Ovary (tissue), 10 donors: ENCODE measurements at places on chromosomes 3 and 15. TPM values are rescaled to one million over a fixed set of nuclear protein-coding genes. Genes with fewer than 3 reads are reported as not detected.
A peak's percentile ranks its signal among the peaks of the same experiment; 100 is the strongest.

ATP13A4 gene
- 17.5 TPM for total RNA-seq

ATOSA gene
- total RNA-seq = 21.3 TPM

P2RY13 gene
- total RNA-seq = 0.61 TPM

RASGRP1 gene
- total RNA-seq = 15.5 TPM

NPAP1 gene
- total RNA-seq = 0.69 TPM

CCDC80 gene
- total RNA-seq = 13.2 TPM

ITPKA gene
- total RNA-seq = 0.78 TPM

SEMA3F gene
- total RNA-seq = 4.1 TPM

DNA sequence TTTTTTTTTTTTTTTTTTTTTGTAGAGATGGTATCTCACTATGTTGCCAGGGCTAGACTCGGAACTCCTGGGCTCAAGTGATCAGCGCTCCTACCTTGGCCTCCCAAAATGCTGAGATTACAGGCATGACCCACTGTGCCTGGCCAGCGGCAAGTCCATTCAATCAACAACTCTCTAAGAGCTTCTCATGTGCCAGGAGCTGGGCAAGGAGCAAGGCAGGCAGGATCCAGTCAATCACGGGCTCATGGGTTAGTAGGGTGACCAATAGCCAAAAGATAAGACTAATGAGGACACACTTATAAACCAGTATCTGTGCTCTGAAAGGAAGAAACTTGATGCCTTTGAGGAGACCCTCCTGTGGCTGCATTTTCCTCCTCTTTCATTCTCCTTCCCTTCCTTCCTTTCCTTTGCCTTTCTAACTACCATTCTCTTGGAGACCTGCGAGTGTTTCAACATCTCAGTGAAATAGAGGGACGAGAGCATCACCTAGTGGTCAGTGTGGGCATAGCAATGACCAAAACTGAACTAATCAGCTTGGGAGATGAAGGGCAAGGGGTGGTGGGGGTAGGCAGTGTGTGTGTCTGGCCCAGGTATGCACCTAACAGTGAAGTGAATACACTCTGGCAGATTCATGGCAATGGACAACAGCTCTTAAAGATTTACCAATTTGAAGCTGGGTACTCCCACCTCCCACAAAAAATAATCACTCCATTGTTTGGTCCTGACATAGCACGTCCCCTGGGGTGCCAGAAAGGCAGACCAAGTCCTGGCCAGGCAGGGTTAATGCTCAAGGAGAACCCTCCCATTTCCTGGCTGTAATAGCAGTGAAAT lies 6.3 kb downstream of the RPP25 start:
- H3K27ac ChIP-seq = no peak overlapping the region
- H3K27me3 ChIP-seq = no peaks in the 10 kb centered on the region
- peak; percentile 60 for DNase-seq

- no peak overlapping the region for H3K4me3 ChIP-seq
- H3K36me3 ChIP-seq = no peaks in the 10 kb centered on the region
- H3K27ac ChIP-seq = no peak overlapping the region
- no peaks in the 10 kb centered on the region for H3K4me1 ChIP-seq
- DNase-seq = no peak
Measured at GRCh38 chr15:87322265-87322664, 934.3 kb downstream of the NTRK3 start.

GRCh38 chr3:186964071-186964470 lies 33.7 kb downstream of the ST6GAL1 start:
- DNase-seq = no peak
- no peaks in the 10 kb centered on the region for H3K27me3 ChIP-seq
- H3K27ac ChIP-seq = no peak overlapping the region
- H3K4me3 ChIP-seq = no peak overlapping the region

DNA sequence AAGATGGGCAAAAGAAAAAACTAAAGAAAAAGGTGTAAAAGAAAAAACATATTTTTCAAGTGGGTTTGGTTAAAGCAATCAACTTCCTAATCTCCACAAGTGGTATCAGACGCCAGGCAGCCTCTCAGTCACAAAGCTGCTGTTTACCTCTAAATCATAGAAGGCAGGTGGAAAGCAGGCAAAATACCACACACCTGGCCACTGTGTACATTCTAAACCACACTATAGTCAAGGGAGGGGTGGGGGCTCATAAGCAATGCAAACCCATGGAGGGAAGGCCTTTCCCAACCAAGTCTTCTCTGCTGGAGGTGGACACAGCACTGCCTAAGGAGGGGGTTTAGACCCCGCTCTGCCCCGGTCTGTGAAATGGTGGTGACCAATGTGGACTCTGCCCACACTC lies 50.4 kb downstream of the MCF2L2 start:
- H3K4me3 ChIP-seq = no peak overlapping the region
- H3K4me1 ChIP-seq = no peaks in the 10 kb centered on the region
- H3K27ac ChIP-seq = no peak overlapping the region
- DNase-seq = no peak
- H3K36me3 ChIP-seq = no peaks in the 10 kb centered on the region
- H3K27me3 ChIP-seq = no peaks in the 10 kb centered on the region

GRCh38 chr3:171811295-171811912 lies 1.1 kb upstream of the PLD1 start:
- no peak overlapping the region for H3K27ac ChIP-seq
- H3K4me3 ChIP-seq = no peak overlapping the region
- no peaks in the 10 kb centered on the region for H3K27me3 ChIP-seq
- H3K4me1 ChIP-seq = peaks cover 12% of the 10 kb centered on the region
- no peaks in the 10 kb centered on the region for H3K36me3 ChIP-seq
- no peak for DNase-seq

DNA sequence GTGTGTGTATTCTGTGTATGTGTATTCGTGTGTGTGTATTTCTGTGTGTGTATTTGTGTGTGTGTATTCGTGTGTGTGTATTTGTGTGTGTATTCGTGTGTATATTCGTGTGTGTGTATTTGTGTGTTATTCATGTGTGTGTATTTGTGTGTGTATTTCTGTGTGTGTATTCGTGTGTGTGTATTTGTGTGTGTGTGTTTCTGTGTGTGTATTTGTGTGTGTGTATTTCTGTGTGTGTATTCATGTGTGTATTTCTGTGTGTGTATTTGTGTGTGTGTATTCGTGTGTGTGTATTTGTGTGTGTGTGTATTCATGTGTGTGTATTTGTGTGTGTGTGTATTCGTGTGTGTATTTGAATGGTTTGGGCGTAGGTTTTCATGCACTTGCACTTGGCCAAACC lies 405.4 kb downstream of the SOX2 start:
- no peaks in the 10 kb centered on the region for H3K27me3 ChIP-seq
- H3K27ac ChIP-seq = no peak overlapping the region
- H3K4me3 ChIP-seq = no peak overlapping the region

GRCh38 chr3:151837057-151837456 lies 23.1 kb downstream of the AADAC start:
- no peak overlapping the region for H3K27ac ChIP-seq
- H3K4me1 ChIP-seq = no peaks in the 10 kb centered on the region
- H3K27me3 ChIP-seq = no peaks in the 10 kb centered on the region
- no peak overlapping the region for H3K4me3 ChIP-seq

DNA sequence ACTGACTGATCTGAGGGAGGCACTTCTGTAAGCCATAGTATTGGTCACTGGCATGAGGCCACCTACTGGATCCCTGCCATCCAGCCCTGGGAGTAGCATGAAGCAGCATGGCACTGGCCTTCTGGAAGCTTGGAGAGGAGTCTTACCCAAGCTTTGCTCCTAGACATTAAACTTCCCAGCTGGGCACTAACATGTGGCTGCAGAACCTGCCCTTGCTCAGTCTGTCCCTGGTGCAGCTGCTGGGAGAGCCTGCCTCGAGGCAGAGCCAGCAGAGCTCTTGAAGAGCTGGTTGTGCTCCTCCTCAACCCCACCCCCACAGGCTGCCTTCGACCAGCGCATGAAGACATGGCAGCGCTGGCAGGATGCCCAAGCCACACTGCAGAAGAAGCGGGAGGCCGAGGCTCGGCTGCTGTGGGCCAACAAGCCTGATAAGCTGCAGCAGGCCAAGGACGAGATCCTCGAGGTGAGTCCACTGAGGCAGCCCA lies 17.1 kb upstream of the SNX22 start:
- no peaks in the 10 kb centered on the region for H3K27me3 ChIP-seq
- H3K27ac ChIP-seq = peak overlapping the region; percentile 3
- H3K4me3 ChIP-seq = no peak overlapping the region
- H3K36me3 ChIP-seq = no peaks in the 10 kb centered on the region
- DNase-seq = peak; percentile 47
- H3K4me1 ChIP-seq = peaks cover 4% of the 10 kb centered on the region

DNA sequence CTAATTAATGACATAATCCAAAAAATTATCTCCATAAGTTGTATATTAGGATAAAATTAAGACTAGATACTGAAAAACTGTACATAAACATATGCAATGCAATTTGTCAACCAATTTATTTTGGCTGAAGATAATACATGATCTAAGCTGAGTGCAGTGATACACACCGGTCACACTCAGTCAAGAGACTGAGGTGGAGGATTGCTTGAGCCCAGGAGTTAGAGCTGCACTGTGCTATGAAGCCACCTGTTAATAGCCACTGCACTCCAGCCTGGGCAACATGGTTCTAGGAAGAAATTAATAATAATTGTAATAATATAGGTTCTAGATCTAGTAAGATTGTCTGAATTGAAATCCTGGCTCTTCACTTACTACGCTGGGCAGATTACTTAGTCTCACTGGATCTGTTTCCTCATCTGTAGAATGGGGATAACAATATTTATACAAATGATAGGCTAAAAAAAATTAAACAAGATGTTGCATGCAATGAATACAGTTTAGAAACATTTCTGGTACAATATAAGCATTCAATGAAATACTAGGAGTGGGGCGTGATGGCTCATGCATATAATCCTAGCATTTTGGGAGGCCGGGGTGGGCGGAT lies 15.8 kb downstream of the SLC4A7 start:
- H3K27me3 ChIP-seq = no peaks in the 10 kb centered on the region
- H3K36me3 ChIP-seq = no peaks in the 10 kb centered on the region
- no peaks in the 10 kb centered on the region for H3K4me1 ChIP-seq
- no peak for DNase-seq
- H3K4me3 ChIP-seq = no peak overlapping the region
- H3K27ac ChIP-seq = no peak overlapping the region

- H3K27ac ChIP-seq = no peak overlapping the region
- no peaks in the 10 kb centered on the region for H3K36me3 ChIP-seq
- H3K27me3 ChIP-seq = no peaks in the 10 kb centered on the region
Measured at GRCh38 chr3:24351779-24352469, 142.7 kb downstream of the THRB start.

GRCh38 chr3:151086484-151087456 lies 1.3 kb downstream of the MED12L start:
- H3K27me3 ChIP-seq = no peaks in the 10 kb centered on the region
- peak; percentile 62 for DNase-seq
- H3K4me1 ChIP-seq = peaks cover 3% of the 10 kb centered on the region
- H3K27ac ChIP-seq = peak overlapping the region; percentile 42
- H3K36me3 ChIP-seq = no peaks in the 10 kb centered on the region

DNA sequence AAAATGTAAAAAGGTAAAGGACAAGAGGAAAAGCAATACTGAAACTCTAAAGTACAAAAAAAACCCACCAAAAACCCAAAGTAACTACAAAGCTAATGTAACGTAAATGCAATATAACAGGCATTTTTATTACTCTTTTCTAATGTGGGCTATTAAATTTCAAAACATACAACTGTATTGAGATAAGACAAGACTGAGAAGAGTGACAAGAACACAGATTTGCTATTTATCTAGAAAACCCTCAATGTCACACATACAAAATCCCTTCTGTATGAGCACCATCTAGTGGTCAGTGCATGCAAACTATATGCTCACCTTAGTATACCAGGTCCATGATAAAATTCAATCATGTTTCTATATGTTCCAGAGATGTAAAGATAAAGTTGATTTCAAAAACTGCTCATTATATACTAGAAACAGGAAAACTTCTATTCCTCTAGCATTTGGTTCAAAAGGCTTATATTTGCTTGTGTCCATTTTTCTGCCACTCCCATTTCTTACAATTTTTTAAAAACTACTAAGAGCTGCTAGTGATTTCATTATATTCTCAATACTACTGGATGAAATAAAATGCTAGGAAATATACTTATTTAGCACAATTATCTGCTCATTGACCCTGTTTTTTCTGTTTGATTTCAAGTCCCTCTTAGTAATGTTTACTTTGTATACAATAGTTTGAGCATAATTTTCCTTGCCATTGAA lies 111.4 kb downstream of the DLG1 start:
- no peaks in the 10 kb centered on the region for H3K4me1 ChIP-seq
- no peak overlapping the region for H3K27ac ChIP-seq
- no peak overlapping the region for H3K4me3 ChIP-seq
- no peak for DNase-seq
- H3K27me3 ChIP-seq = no peaks in the 10 kb centered on the region

GRCh38 chr15:51155891-51156290 lies 61.2 kb upstream of the TNFAIP8L3 start:
- no peak overlapping the region for H3K27ac ChIP-seq
- no peaks in the 10 kb centered on the region for H3K27me3 ChIP-seq
- H3K36me3 ChIP-seq = no peaks in the 10 kb centered on the region
- no peak overlapping the region for H3K4me3 ChIP-seq
- no peaks in the 10 kb centered on the region for H3K4me1 ChIP-seq
- no peak for DNase-seq
